ENCODE measurements at places on chromosomes 1 and 21.
A peak's percentile ranks its signal among the peaks of the same experiment; 100 is the strongest.

- no peak for DNase-seq
Observed at GRCh38 chr1:86557739-86558138, 10.9 kb downstream of the CLCA4 start.

- no peak for DNase-seq
Observed at GRCh38 chr1:16165073-16165364, 9.2 kb upstream of the EPHA2 start.

GRCh38 chr1:184903111-184903692, 71.1 kb downstream of the NIBAN1 start:
- no peak for DNase-seq

DNA sequence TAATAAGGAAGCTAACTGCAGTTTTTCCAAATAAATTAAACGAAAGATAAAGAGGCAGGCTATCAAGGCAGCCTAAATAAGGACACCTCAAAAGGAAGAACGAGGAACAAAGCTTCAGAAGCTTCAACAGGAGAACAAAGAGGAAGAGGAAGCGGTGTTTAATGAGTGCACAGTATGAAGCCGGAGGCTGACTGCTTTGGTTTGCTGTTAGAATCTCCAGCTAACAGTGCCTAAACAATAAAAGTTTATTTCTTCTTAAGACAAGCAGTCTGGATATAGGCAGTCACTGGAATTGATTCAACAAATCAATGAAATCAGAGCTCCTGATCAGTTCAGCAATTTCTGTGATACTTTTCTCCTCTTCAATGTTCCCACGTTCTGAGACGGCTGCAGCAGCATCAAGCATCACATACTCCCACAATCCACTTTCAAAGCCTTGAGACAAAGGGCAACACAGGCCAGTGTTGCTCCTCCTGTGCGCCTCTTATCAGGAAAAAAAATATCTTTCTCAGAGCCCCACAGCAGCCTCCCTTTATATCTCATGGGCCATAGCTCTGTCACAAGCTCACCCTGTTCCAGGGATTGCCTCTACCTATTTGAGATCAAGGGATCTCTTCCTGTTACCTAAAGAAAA, 365.6 kb upstream of the ST6GALNAC5 start:
- no peak for DNase-seq

DNA sequence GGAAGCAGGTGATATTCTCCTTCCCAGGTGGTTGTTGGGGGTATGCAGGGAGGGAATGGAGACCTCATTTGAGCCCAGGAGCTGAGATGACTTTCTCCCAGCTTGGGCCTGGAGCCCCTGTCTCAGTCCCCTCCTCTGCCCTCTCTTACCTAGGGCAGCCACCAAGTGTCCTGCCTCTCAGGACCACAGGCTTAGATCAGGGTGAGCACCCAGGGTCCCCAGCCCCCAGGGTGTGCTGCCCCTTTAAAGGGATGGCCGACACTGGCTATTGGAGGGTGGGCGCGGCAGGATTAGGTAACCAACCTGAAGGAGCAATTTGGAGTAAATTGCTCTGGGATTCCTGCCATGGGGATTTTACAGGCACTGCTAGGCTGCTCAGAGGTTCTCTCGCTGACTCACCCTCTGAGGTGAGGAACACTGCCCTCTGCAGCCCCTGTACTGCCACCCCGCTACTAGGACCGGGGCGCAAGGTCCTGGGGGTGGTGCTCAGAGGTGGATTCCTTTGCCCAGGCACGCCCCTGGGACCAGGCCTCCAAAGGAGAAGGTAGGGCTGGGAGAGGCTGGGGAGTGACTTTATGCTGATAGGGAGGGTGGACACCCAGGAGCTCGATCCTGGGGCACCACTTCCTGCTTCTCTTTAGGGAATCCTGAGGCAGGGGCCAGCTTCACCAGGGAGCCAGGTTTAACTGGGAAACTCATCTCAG, 1.5 kb downstream of the RPS6KA1 start:
- DNase-seq = no peak

- no peak for DNase-seq
Observed at GRCh38 chr1:156073110-156073687, 9.1 kb downstream of the MEX3A start.

DNA sequence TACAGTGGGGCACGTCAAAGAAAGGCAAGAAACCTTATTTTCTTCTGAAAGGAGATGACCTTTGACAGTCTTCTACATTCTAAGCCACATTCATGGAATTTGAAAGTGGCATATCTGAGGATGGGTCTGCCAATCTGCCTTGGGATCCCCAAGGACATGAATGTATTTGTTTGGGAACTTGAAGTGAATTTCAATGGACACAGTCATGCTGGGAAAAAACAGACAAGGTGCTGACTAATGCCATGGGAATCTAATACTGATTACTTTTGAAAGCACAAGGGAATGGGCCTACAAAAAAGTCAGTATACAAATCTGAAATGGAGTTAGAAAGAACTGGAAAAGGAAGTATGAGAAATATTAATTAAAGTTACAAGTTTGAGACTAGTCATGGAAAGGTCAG, 128.8 kb downstream of the KCNJ6 start:
- no peak for DNase-seq

- DNase-seq = no peak
Observed at GRCh38 chr1:64423526-64423925, 46.4 kb upstream of the CACHD1 start.

- no peak for DNase-seq
Observed at GRCh38 chr21:17768840-17769446, 50.2 kb downstream of the C21orf91 start.

- DNase-seq = no peak
Observed at GRCh38 chr1:48061162-48062136, 64.3 kb upstream of the TRABD2B start.

- DNase-seq = no peak
Observed at GRCh38 chr1:108049178-108049819, 84.3 kb upstream of the VAV3 start.

- no peak for DNase-seq
Observed at GRCh38 chr1:53315046-53315445, 12.8 kb downstream of the LRP8 start.

GRCh38 chr1:3657096-3657475, 4.8 kb downstream of the TP73 start:
- DNase-seq = no peak

- no peak for DNase-seq
Observed at GRCh38 chr21:33300701-33301631, 23.8 kb upstream of the IFNAR1 start.

GRCh38 chr1:154492115-154492514, 9.9 kb upstream of the TDRD10 start:
- DNase-seq = no peak

DNA sequence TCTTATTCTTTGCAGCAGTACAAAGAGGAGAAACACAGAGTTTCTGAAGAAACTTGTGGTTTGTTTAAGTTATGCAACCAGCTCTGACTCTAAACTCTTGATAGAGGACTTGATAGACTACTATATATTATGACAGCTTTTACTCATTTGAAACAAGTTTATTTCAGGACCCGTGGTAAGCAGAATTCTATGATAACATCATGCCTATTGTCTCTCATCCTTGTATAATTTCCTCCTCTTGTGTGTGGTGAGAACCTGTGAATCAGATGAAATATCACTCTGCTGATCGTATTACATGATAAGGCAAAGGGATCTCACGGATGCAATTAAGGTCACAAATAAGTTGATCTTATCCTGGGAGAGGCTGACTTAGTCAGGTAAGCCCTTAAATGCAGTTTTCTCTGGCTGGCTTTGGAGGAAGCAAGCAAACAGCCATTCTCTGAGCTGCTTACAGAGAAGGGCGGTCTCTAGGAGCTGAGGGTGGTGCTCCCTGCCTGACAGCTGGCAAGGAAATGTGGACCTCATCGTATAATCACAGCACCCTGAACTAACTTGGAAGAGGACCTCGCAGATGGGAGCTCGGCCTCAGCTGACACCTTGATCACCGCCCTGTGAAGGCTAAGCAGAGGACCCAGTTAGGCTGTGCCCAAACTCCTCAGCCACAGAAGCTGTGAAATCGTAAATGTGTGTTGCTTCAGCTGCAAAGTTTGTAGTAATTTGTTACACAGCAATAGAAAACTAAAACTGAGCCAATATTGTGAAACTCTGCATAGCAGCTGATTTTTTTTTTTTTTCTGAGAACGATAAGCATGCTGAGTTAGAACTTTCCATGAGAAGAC, 151.1 kb upstream of the DPT start:
- no peak for DNase-seq

- peak; percentile 63 for DNase-seq
Observed at GRCh38 chr1:37673920-37674319, 18.4 kb upstream of the CDCA8 start.

DNA sequence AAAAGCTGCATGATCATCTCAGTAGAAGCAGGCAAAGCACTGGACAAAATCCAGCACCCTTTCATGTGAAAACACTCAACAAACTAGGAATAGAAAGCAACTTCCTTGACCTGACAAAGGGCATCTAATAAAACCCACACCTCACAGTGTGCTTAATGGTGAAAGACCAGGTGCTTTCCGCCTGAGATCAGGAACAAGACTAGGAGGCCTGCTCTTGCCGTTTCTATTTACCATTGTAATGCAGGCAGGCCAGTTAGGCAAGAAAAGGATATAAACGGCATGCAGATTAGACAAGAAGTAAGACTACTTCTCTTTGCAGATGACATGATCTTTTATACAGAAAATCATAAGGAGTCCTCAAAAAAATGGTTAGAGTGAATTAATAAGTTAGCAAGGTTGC, 37.2 kb downstream of the SLC37A1 start:
- no peak for DNase-seq

GRCh38 chr1:49995734-49996133, 28.0 kb downstream of the AGBL4 start:
- no peak for DNase-seq

GRCh38 chr1:224124220-224124619, 10.3 kb downstream of the FBXO28 start:
- DNase-seq = no peak

- DNase-seq = no peak
Observed at GRCh38 chr1:10754568-10755329, 41.7 kb downstream of the CASZ1 start.
